Activated CD4-positive, alpha-beta memory T cell treated with anti-CD3 and anti-CD28 coated beads for 36 hours (primary cell): ENCODE measurements at places on chromosomes 7 and 10. TPM values are rescaled to one million over a fixed set of nuclear protein-coding genes. Genes with fewer than 3 reads are reported as not detected.

Gene ADIRF
- not detected for total RNA-seq

Gene ANKRD61
- total RNA-seq: 0.17 TPM

Gene CYP26A1
- not detected for total RNA-seq

Gene KEL
- total RNA-seq: 0.55 TPM

Gene TFEC
- not detected for total RNA-seq

Gene OPALIN
- not detected for total RNA-seq

Gene CCDC7
- total RNA-seq: 8.6 TPM

Gene KAZALD1
- 1.3 TPM for total RNA-seq

Gene INMT
- not detected for total RNA-seq

Gene SCART1
- 6.2 TPM for total RNA-seq

Gene WDR11
- total RNA-seq: 37.3 TPM

Gene NPY4R2
- total RNA-seq: not detected

Gene NUPR2
- not detected for total RNA-seq

Gene KIF11
- total RNA-seq: 56.3 TPM

Gene CLCN1
- not detected for total RNA-seq

Gene ADAM12
- total RNA-seq: 0.97 TPM

Gene HOXA9
- 0.19 TPM for total RNA-seq

Gene GSAP
- total RNA-seq: 1.9 TPM

Gene CRTAC1
- total RNA-seq: not detected
